ENCODE measurements at places on chromosomes 1 and 21.
A peak's percentile ranks its signal among the peaks of the same experiment; 100 is the strongest.

GRCh38 chr21:22235866-22236590 lies 1237.8 kb downstream of the NCAM2 start:
- no peak for DNase-seq

- DNase-seq: no peak
These were observed 45.9 kb upstream of the COL6A2 start for GRCh38 chr21:46051821-46052675.

- no peak for DNase-seq
These were observed 32.1 kb upstream of the TNFRSF1B start for GRCh38 chr1:12134716-12135115.

- DNase-seq: no peak
These were observed 146.0 kb downstream of the PLA2G4A start for GRCh38 chr1:186974774-186975181.

DNA sequence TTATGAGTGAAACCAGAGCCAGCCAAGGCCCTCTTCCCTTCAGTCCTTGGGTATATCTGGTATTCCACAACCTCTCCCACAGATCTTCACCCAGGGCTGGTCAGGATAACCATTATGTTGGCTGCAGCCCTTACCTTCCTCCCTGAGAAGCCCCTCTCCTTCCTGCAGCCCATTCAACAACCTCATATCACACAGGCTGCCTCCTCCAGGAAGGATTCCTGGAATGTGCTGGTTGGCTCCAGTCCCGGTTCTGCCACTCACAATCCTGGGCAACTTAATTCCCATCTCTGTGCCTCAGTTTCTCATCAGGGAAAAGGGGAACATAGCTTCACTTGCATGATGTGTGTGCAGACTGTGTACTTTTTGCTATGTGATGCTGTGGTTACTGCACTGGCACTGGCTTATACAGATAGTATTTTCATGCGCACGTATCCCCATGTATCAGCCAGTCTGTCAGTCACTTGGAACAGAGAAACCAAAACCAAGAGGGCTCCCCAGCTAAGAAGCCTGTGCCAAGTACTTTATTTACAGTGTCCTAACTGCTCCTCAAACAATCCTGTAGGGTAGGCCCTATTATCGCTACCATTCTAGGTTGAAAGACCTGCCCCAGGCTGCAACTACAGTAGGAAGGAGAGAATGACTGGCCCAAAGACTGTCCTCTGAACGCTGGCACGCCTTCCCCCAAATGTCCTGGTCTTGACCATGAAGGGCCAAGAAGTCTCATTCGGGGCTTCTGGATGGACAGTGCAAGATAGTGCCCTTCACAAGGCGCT lies 39.9 kb upstream of the PPP1R15B start:
- DNase-seq: no peak

- DNase-seq: no peak
These were observed 53.8 kb upstream of the ZSWIM5 start for GRCh38 chr1:45260244-45260643.

- DNase-seq: no peak
These were observed 40.2 kb upstream of the MPZL1 start for GRCh38 chr1:167681451-167682098.

DNA sequence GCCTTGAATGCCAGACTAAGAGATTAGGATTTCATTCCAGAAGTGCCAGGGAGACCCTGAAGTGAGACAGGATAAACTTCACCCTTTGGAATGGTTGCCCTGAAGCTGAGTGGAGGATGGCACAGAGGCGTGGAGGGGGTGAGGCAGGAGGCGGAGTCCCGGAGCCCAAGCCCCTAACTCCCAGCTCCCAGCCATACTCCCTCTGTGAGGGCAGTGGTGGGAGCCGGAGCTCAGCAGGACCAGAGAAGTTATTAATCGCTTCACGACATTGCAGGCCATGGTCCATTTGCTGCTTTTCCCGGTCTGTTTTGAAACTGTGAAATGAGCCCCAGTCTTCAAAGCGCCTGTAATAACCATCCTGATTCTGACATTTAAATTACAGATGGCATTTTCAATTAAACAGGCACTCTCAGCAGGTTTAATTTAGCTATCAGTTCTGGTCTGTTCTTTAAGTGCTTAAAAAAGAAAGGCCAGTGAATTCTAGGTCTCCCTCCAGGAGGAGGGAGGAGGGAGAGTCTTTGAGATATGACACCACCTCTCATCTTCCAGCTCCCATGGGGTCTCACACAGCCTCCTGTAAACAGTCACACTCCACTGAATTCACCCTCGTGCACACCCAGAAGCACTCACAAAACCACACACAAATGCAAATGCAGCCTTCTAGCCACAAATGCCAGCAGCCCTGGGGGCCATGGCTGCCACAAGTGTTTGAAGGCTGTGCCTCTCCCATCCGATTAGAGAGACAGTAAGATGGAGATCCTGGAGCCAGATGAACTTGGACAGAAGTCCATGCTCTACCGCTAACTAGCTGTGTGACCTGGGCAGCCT lies 19.6 kb downstream of the FBXO2 start:
- DNase-seq: peak; percentile 21

DNA sequence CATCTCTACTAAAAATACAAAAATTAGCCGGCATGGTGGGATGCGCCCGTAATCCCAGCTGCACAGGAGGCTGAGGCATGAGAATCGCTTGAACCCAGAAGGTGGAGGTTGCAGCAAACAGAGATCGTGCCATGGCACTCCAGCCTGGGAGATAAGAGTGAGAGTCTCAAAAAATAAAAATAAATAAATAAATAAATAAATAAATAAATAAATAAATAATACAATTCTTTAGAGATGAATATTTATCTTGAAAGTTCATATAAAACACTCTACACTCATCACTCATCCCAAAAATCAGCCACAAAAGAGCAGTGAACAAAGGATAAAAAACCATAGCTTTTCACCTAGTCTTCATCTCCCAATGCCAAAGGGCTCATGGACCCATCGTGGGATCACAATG lies 162.2 kb upstream of the C8B start:
- no peak for DNase-seq

GRCh38 chr21:44354001-44354405 lies 582 bp downstream of the TRPM2 start:
- no peak for DNase-seq

- no peak for DNase-seq
These were observed 135.2 kb upstream of the RUNX3 start for GRCh38 chr1:25065321-25065721.

GRCh38 chr1:24362982-24363614 lies 43.9 kb downstream of the GRHL3 start:
- DNase-seq: no peak

GRCh38 chr1:70042090-70042731 lies 163.2 kb downstream of the LRRC40 start:
- no peak for DNase-seq

- DNase-seq: no peak
These were observed 772 bp downstream of the ADAM15 start for GRCh38 chr1:155051777-155052398.

- peak; percentile 2 for DNase-seq
These were observed 181.1 kb downstream of the IGSF21 start for GRCh38 chr1:18288722-18289121.

DNA sequence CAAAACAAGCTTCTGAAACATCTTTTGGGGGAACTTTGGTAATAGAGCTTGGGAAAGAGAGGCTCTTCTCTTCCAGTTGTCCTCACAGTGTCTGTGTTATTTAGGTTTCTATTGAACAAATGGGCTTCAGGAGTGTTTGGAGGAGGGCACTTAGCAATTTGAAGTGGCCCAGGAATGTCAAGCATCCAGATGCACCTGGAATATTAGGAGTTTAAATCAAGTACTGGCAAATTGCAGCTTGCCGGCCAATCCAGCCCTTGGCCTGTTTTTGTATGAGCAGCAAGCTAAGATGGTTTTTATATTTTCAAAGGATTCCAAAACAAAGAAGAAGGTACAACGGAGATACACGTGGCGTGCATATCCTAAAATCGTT lies 94.7 kb downstream of the CCDC185 start:
- DNase-seq: peak; percentile 57

GRCh38 chr1:182113879-182114626 lies 52.5 kb upstream of the ZNF648 start:
- DNase-seq: no peak

- no peak for DNase-seq
These were observed 12.8 kb downstream of the PMF1 start for GRCh38 chr1:156225677-156226014.

DNA sequence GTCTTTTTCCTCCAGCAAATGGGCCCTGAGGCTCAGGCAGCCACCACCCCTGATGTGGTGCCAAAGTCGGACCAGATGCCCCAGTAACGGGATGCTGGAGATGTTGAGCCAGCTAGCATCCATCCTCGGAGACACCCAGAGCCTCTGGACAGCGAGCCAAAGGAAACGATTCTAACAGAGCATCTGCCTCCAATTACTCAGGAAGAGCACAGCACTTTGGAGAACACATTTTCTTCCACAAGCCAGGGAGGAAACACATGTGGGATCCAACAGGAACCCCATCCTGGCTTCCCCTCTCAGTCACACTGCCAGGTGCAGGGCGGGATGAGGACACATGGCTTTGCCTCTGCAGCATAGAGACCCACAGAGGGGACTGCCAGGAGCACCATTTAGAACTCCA lies 44.9 kb downstream of the C1orf198 start:
- DNase-seq: no peak

DNA sequence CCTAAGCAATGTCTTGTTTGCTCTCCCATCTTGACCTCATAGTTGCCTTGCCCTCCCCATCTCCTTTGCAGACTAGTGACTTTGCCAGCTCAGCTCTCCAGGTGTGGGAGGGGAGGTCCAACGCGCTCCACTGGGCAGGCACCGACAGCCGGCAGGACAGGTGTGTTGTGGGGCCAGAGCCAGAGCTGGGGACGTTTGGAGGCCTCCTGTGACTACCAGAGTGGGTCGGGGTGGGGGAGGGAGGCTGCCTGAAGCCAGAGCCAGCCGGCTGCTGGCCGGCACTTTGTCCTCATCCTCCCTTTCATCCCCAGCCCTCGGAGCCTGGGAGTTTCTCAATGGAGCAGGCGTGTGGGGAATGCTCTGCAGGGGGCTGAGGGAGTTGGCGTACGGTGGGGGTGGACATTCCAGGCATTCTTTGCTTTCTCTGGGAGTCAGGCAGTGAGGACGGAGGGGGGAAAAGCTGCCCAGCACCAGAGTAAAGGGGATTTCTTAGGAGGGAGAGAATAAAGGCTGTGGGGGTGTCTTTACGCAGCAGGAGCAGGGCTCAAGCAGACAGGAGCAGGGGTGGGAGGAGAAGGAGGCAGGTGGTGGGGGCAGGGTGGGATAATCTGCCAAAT lies 20.2 kb downstream of the NUAK2 start:
- DNase-seq: no peak

DNA sequence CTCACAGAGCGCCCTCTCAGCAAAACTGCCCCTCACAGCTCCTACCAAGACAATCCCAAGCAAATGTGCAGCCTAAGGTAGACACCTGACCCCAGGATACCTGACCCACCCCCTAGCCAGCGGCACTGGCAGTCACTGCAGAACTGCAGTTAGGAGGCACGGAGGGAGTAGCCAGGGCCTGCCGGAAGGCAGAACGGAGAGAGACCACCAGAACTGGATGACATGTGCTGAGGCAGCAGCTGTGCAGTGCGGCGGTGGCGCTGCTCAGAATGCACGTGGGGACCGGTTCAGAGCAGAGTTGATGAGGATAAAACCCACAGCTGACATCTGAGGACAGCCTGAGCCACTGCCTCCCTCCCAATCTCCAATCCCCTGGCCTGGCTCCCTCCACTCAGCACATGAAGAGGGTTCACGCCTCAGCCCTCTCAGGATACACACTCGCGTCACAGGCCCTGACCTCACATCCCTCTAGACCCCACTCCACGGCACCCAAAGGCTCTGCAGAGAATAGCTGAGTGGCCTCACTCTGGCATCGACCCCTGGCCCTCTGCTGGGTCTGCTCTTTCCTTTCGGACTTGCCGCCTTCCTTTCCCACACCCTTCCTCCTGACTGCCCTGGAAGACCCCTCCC lies 29.6 kb downstream of the UBE2G2 start:
- no peak for DNase-seq

- no peak for DNase-seq
These were observed 2.2 kb downstream of the PALMD start for GRCh38 chr1:99648107-99648506.

DNA sequence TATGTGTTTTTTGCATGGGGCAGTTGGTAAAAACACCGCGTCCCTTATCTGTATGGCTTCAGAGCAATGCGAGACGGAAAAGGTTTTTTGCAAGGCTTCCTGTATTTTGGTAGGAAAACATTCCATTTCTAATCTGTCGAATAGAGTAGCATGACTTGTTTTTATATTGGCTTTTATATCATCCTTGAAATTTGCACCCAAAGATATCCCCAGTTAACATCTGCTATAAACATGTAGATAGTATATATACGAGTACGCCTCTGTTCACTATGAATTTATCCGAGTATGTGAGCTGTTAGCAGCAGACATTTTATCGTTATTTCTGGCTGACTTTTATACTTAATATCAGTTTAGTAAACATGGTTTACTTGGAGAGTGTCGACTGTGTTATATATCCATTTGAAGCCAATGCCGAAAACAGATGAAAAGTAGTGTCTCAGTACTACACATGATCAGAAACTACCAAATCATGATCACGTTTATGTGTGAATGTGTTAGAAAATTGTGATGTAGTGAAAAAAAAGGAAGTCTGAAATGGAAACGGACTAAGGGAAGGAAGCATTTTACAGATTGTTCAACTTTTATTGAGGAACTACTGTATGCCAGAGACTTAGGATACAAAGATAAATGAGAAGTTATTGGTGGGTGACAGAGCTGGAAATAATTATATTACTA lies 1.0 kb downstream of the LEPR start:
- no peak for DNase-seq

DNA sequence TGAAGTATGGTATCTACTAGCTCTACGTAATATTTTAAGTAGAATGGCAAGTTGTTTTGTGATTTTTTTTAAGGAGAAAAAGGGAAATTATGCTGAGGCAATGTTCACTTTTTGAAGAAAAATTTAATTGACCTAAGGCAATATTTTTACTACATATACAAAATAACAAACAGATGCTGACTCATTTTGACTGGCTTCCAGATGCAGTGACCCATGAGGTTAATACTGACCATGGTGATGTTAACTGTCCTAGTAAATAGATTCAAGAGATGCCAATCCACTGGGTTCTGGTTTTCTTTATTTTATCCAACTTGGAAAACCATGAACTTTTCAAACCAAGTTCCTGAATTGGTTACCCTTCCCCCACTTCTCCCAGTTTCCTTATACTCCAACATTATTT lies 154.9 kb downstream of the CRB1 start:
- no peak for DNase-seq

Data from NCI-H524 treated with DMSO at 0.1 percent for 48 hours (cell line).